ENCODE measurements at places on chromosomes 3 and 15.

DNA sequence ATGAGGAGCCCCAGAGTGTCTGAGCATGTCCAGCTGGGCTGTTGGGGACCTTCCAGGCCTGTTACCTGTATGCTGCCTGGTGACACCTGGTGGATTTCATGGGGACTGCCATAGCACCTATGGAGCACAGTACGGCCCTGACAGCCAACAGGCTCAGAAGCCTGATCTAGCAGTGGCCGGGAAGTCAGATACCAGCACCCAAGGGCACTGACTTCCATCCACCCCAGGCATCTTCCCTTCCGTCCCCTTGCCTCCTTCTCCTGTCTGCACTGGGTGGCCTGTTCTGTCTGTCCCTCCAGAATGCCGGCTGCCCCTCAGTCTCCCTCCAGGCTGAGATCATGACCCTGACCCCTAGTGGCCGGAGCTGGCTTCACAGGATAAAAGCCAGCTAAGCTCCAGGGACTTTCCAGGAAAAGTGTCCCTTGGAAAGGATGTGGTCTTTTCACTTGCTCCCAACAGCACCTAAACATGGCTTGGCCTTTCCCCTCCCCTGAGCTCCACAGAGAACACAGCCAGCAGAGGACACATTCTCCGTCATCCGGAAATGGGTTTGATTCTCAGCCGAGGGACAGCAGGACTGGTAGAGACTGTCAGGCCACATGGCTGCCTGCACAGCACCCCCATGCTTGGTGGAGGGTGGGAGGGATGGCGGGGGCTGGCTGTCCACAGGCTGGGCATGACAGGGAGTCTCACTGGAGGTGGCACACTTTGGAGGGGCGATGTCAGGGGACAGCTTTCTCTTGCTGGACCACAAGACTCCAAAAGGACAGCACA, 9.5 kb downstream of the RPS17 start:
- peak; percentile 54 for DNase-seq

GRCh38 chr3:194488055-194488742, 1.4 kb upstream of the ATP13A3 start:
- no peak for DNase-seq

DNA sequence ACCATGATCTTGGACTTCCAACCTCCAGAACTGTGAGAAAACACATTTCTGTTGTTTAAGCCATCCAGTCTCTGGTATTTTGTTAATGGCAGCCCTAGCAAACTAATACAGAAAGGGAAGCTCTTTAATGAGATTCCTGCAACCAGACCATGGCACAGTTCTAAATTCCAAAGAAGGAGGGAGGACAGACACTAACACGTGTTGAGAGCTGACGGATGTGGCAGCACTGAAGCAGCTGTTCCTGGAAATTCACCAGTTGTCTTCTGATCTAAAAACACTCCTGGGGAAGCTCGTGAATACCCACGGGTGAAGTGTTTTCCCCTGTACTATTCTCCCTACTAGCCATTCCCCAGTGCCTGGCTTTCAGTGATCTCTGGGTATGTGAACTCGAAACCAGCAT, 56.7 kb downstream of the RPL22L1 start:
- DNase-seq, result no peak

DNA sequence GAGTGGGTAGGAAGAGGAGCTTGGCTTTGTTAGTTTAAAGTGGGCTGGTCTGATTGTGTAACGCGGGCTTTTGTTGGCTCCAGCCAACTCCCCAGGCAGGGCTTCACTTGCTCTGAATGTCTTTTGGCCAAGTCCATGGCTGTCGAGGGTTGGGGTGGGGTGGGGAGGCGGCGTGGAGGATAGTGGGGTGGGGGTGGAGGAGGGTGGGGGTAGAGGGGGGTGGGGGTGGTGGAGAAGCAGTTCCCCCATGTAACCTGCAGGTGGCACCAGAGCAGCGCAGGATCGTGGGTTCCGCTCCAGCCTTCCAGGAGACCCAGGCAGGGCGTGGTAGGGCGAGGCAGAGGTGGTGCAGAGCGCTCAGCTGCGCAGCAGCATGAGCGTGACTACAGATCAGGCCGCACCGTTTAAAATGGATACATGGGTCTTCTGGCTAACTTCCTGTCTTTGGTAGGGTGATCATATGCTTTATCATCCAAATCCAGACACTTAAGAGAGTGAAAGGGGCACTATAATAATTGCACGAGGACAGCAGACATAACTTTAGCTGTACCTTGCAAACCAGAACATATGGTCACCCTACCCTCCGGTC, 28.3 kb downstream of the GOLGA6A start:
- DNase-seq, result peak; percentile 44

- no peak for DNase-seq
Observed at GRCh38 chr3:155549087-155549486, 195.8 kb downstream of the PLCH1 start.

GRCh38 chr15:26759986-26760385, 12.9 kb downstream of the GABRB3 start:
- no peak for DNase-seq

- DNase-seq, result no peak
Observed at GRCh38 chr15:73767806-73768501, 14.8 kb upstream of the INSYN1 start.

DNA sequence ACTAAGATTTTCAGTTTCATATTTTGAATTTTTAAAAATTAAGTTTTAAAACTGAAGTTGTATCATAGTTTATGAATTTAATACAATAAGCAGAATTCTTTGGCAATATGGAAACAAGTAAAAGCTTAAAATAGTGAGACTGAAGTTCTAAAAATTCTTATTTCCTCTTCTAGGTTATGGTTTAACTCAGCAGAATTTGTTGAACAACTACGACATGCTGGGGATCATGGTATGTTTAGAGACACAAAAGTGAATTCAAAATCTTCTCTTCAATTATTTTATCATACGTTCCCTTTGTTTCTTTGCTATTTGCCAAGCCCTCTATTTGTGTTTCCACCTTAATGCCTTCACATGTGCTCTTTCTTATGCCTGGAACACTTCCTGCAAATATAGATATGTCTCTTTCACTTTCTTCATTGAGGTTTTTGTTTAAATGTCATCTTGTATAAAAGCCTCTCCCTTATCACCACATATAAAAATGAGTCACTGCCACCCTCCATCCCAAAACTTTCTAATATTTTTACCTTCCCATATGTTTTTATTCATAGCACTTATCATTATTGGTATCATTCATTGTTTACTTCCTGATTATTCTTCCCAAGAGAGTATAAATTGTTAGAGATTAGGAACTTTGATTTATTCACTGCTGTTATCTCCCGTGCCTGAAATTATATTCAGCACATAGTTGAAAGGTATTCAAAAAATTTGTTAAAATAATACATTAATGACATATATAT, 6.4 kb downstream of the SUCNR1 start:
- no peak for DNase-seq

- DNase-seq, result no peak
Observed at GRCh38 chr3:47612879-47613278, 34.2 kb upstream of the CSPG5 start.

- no peak for DNase-seq
Observed at GRCh38 chr3:107347751-107348150, 29.5 kb upstream of the CCDC54 start.
